ENCODE measurements at places on chromosomes 16 and 17. TPM values are rescaled to one million over a fixed set of nuclear protein-coding genes. Genes with fewer than 3 reads are reported as not detected.

DNA sequence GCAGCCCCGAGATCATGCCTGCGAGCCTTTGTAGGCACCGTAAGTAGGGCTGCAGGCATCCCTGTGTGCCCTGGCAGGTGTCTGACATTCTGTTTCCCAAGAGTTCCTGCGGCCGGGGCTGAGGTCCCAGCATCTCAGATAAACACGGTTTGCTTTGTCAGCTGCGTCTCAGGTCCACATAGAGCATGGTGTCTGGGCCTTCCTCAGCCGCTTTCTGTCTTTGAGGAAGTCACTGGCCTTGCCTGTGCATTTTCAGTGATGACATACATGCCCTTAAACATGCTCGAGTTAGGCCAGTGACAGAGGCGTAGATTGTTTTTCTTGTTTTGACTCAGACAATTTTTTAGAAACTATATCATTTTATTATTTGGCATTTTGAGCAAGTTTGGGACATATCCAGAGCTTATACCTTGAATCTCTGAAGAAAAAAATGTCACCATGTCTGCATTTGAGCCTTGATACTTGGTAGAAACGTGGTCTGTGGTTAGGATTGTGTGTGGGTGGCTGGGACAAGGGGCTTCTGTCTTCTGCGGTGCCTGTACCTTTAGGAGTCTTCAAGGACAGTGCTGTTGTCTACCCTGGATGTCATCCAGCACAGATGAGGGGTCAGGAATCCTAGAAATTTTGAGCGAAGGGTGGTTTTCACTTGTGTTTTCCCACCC is 105.8 kb downstream of the SNX29 start:
- H3K27me3 ChIP-seq = peaks cover 3% of the 10 kb centered on the region
- H3K4me1 ChIP-seq = peaks cover 4% of the 10 kb centered on the region
- peak overlapping the region; percentile 19 for H3K27ac ChIP-seq
- no peak overlapping the region for H3K4me3 ChIP-seq
- peaks cover 3% of the 10 kb centered on the region for H3K36me3 ChIP-seq

DNA sequence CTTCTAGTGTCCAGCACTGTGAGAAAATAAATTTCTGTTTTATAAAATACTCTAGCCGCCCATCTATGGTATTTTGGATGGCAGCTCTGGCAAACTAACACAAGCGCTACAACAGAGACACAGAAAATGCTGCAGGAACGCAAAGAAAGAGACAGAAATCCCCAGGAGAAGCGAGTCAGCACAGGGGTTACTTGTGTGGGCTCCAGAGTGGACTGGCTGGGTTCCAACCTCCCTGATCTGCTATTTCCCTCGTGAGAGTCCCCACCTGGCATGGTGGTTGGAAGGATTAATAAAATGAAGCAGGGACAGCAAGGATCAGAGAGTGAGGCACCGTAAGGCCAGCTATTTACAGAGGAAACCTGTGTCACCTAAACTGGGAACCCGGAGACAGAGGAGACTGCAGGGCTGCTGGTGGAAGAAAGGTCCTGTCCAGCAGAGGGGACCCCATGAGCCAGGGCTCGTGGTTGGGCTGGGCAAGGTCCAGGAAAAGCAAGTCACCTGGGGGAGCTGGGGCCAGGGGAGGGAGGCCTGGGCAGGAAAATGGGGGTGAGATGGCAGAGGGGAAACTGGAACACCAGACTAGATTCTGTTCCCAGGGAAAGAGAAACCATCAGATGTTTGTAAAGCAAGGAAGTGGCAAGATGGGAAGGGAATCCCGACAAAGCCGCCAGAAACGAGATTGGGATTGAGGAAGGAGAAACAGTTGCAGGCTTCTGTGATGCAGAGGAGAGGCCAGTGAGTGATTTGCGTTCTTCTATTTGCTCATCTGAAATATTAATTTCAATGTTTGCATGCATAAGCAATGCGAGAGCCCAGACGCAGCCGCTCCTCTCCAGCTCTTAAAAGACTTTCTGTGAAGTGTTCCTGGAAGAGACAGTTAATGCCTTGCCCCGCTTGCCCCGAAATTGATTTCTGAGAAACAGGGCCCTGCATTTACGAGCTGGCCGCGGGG is 63.0 kb upstream of the TEKT3 start:
- H3K4me3 ChIP-seq = no peak overlapping the region
- H3K27ac ChIP-seq = no peak overlapping the region
- DNase-seq = no peak
- H3K4me1 ChIP-seq = peaks cover 2% of the 10 kb centered on the region
- no peaks in the 10 kb centered on the region for H3K36me3 ChIP-seq
- H3K27me3 ChIP-seq = no peaks in the 10 kb centered on the region

DNA sequence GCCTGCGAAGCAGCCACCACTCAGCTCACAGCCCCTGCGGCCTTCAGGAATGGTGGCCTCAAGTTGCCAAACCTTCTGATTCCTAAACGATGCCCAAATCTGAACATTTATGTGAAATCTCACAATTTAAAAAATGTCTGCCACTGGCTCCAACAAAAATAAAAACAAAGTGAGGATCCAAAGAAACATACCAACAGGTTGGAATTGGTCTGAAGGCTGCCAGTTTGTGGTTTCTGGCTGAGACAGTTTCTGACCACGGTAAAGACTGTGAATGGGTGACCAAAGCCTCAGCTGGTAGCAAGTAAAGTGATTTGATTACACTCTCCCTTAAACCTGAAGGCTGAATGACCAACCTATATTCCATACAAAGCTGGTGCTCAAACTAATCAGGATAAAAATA is 24.9 kb downstream of the LITAFD start:
- H3K36me3 ChIP-seq = peaks cover 20% of the 10 kb centered on the region
- no peaks in the 10 kb centered on the region for H3K27me3 ChIP-seq
- H3K4me1 ChIP-seq = no peaks in the 10 kb centered on the region
- no peak overlapping the region for H3K4me3 ChIP-seq

PLA2G10 gene
- total RNA-seq = not detected

- no peak for DNase-seq
- H3K36me3 ChIP-seq = no peaks in the 10 kb centered on the region
- H3K27me3 ChIP-seq = no peaks in the 10 kb centered on the region
- H3K27ac ChIP-seq = no peak overlapping the region
Measured at GRCh38 chr16:52095471-52095870, 451.5 kb downstream of the TOX3 start.

Measured in neural crest cell (in vitro differentiated cells).